ENCODE measurements at places on chromosomes 6 and 20. TPM values are rescaled to one million over a fixed set of nuclear protein-coding genes. Genes with fewer than 3 reads are reported as not detected.

LST1 gene
- total RNA-seq = not detected

SMOC2 gene
- 10.6 TPM for total RNA-seq

POM121L2 gene
- total RNA-seq = not detected

KHDC1L gene
- total RNA-seq = 0.72 TPM

IER3 gene
- total RNA-seq = 54.6 TPM

RIPOR2 gene
- total RNA-seq = 2.1 TPM

ARMH2 gene
- not detected for total RNA-seq

CST4 gene
- not detected for total RNA-seq
